G401 (cell line): ENCODE measurements at places on chromosomes 1 and 21. TPM values are rescaled to one million over a fixed set of nuclear protein-coding genes. Genes with fewer than 3 reads are reported as not detected.
A peak's percentile ranks its signal among the peaks of the same experiment; 100 is the strongest.

DNA sequence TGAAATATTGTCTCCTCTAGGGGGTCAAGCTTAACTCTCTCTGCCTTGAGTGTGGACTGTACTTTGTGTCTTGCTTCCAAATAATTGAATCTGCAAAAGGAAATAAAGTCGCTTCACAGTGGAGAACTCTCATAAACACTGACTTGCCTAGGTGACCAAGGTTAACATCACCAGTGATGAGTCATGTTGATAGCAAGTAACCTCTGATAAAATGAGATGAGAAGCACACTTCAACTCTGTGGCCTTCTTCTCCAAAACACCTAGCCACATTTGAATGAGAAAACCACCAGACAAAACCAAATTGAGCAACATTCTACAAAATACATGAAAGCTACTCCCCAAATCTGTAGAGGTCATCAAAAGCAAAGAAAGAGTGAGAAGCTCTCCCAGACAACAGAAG lies 37.6 kb downstream of the PDE4B start:
- DNase-seq = no peak

GRCh38 chr1:151106894-151107293 lies 36.3 kb downstream of the GABPB2 start:
- DNase-seq = no peak

DNA sequence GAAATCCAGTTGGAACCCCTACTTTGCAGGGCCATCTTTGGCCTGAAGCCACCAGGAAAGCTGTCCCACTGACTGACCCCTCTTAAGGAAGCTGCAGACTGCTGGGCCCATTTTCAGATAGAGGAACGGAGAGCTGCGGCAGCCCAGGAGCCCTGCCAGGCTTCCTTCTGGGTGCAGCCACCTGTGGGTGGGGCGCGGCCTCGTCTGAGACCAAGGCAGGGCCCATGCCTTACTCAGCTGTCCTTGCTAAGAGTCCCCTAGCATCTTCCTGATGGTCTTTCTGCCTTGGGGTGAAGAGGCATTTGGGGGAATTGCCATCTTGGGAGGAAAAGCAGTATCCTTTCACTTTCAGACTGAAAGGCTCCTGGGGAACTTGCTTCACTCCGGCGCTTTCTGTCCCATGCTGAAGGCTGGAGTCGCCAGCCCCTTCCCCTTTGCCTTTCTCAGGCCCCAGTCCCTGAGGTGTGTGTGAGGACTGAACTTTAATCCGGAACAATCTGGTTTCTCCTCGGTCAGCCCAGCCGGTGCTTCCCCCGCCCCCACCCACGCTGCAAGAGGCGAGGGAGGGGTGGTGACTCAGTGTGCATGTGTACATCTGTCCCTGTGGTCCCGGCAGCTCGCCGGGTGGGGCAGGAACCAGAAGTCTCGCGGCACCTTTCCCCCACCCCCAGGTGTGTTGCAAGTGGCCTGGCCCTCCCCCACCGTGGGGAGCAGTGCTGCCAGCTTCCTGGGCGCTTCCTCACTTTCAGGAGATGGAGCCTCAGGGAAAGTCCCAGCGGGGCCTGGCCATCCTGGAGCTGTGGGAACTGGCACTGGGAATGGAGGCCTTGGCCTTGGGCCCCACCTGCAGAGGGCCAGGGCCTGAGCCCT lies 5.1 kb downstream of the ZC3H12A start:
- DNase-seq = peak; percentile 35

- peak; percentile 39 for DNase-seq
Observed at GRCh38 chr1:203628201-203629015, 1.8 kb downstream of the ATP2B4 start.

DNA sequence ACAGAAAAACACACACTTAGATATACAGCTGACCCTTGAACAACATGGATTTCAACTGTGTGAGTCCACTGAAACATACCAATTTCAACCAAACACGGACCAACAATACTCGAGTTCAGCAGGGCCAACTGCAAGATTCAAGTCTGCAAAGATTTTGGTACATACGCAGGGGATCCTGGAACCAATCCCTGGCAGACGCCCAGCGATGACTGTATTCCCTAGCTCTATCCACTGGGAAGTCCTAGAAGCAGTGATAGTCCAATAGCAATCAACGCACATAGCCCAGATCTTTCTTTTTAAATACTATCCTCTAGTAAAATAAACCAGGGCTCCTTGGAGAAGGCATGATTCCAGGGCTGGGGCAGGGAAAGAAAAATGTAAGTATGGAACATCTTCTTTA lies 9.0 kb downstream of the DDX59 start:
- no peak for DNase-seq

GRCh38 chr1:154352581-154353459 lies 27.5 kb downstream of the ATP8B2 start:
- peak; percentile 52 for DNase-seq

DNA sequence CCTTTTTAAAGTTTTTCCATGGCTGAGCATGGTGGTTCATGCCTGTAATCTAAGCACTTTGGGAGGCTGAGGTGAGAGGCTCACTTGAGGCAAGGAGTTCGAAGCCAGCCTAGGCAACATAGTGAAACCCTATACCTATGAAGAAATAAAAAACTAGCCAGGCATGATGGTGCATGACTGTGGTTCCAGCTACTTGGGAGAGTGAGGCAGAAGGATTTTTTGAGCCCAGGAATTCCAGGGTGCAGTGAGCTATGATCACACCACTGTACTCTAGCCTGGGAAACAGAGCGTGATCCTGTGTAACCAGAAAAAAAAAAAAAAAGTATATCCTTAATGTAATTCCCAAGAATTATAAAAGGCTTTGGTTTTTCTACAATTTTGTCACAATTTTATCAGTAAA lies 17.4 kb downstream of the DEPDC1 start:
- no peak for DNase-seq

GRCh38 chr1:17082761-17083160 lies 28.9 kb upstream of the SDHB start:
- DNase-seq = no peak

DNA sequence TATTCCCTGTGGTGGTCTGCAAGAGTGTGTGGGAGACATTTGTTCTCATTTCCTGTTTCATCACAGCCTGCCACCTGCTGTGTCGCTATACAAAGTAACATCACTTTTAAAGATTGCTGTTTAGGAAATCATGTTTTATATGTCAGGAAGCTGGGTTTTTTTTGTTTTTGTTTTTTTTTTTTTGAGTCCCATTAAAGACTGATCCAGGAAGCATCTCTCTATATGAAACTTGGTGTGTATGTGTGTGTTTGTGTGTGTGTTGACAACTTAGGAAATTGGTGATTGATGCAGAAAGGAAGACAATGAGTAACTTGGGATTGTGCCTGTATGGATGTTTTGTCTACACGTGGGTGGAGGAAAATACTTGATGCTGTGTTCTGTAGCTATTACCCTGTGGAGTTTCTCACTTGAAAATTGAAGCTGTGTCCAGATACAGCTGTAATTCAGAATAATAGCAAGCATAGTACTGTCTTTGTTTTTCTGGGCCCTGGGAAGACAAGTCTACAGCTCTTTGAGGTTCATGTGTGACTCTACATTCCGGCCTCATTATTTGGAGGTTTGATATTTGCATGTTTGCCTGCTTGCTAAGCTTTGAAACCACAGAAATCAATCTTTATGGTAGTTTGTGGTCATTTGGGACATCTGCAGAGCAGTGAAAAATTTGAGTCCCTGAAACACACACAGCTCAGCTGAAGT lies 47.9 kb downstream of the LAMC1 start:
- peak; percentile 37 for DNase-seq

Gene ETV3L
- not detected in 2 replicates for total RNA-seq

Gene SDHC
- 342 and 386 TPM in 2 replicates for total RNA-seq
